Prostate gland (tissue), 2 donors: ENCODE measurements at places on chromosomes 2 and 18.
A peak's percentile ranks its signal among the peaks of the same experiment; 100 is the strongest.

DNA sequence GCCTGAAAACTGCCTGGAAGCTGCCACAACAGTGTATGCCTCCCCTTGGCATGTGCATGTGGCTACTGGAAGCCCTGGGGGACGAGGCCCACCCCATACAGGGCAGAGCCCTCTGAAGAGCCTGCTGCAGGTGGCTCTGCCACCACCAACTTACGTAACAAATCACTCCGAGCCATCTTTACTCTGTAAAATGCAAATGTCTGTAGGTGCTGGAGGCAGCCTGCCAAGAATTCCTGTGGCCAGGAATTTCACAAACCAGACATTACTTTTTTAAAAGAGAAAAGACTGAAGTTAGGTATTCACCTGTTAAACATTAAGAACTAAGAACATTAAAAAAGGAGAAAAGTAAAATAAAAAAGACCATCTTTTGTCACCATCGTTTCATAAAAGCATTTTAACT is 106.3 kb downstream of the GPR39 start:
- DNase-seq, result no peak

DNA sequence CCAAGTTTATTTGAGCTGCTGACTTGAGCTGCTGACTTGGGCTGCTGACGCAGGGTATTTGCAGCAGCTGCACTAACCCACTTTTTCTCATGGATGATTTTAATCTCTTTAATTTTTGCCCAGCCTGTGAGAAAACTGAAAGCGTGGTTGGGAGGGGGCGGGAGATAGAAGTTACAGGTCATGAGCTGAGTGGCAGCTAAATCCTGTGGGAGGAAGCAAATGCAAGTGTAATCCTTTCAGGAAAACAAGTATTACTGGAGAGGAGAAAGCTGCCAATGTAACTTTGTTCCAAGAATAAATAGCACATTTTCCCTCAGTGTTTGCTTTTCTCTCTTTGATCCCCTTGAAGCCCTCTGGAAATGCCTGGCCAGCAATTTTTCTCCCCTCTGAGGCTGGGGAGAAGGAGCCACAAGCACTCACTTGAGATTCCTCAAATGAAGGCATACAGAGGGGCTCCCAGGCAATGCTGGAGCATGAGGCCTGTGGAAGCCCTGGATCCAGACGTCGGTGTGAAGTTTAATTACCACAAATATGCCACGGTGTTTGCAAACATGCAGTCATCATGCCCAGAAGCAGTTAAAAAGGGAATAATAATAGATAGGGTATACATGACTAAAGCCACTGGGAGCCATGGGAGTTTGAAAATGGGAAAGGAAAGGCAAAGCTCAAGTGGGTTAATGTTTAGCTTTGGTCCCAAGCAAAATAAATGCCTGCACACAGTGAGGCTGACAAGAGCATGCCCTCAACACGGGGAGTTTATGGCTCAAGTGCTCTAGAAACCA is 10.4 kb upstream of the EVA1A start:
- no peak for DNase-seq

- no peak for DNase-seq
These were observed 31.7 kb upstream of the ZBTB7C start for GRCh38 chr18:48440924-48441323.

DNA sequence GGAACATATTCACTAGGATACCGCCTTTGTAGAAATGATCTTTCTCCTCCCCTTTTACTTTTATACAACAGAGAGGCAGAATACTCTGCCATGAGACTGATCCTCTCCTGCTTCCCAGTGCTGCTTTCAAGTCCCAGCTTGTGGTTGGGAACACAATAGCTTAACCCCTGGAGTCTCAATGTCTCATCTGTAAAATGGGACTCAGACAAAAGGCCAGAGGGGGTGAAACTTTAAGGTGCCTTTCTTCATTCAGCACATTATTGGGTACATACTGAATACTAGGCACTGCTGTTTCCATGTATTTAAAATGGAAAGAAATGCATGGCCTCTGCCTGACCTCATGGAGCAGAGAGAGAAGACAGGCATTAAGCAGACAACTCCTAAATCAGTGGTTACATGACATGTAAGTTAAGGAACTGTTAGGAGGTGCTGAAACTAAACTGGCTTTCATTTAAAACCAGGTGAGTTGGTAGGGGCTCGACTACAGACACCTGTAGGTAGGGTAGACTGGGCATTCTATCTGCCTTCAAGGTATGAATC is 53.8 kb downstream of the MAP4K4 start:
- no peak for DNase-seq

DNA sequence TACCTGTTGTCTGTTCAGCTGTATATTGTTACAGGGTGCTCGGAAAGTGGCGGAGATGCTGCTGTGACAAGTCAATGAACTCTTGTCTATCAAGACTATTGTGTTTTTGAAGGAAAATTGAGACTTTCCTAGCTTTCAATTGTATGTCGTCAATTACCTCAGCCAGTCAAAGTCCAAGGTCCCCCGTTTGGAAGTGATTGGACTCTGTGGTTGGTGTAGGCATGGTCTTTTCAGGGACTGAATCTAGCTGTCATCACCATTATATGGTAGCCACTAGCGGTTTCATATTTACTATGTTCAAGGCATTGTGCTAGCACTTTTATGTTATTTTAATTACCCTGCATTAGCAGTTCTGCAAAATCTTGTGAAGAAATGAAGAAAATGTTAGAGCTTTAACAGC is 54.9 kb downstream of the XRCC5 start:
- DNase-seq, result no peak

- DNase-seq, result no peak
These were observed 794 bp downstream of the DLX2 start for GRCh38 chr2:172101821-172102390.

GRCh38 chr2:124834331-124834730 is 809.2 kb downstream of the CNTNAP5 start:
- DNase-seq, result no peak

GRCh38 chr2:111698743-111699554 is 185.0 kb downstream of the ANAPC1 start:
- DNase-seq, result peak; percentile 50

DNA sequence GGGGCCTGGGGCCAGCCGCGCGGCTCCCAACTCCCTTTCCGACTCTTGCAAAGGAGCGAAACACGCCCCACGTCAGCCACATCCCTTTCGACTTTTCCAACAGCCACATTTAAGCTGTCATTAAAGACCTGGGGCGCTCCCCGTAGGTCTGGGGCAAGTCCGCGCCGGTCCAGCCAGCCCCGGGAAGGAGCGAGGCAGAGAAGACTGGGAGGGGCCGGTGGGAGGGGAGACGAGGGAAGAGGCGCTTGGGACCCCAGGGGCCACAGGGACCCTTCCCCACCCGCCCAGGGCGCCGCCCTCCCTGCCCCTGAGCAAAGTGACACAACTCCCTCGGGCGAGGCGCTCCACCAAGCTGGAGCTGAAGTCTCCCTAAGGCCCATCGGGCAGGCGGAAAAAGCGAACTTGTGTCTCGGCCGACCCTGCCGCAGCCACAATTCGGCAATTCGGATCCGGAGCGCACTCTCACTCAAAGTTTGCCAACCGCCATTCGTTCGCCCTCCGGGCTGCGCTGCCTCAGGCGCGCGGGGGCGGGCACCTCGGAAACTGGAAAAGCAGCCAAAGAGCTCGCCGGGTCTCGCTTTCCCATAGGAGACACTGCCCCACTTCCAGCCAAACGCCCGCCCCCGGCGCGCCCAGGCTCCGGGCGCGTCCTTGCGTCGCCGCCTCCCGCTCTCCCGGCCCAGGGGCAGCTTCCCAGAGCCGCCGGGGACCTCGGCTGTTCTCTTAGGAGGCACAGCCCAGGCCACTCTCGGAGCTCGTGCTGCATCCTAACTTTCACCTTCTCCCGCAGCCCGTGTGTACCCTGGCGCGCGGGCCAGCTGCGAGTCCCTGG is 1.1 kb upstream of the KCTD1 start:
- DNase-seq, result peak; percentile 67

- DNase-seq, result no peak
These were observed 822 bp downstream of the SLC35F6 start for GRCh38 chr2:26764906-26765305.

DNA sequence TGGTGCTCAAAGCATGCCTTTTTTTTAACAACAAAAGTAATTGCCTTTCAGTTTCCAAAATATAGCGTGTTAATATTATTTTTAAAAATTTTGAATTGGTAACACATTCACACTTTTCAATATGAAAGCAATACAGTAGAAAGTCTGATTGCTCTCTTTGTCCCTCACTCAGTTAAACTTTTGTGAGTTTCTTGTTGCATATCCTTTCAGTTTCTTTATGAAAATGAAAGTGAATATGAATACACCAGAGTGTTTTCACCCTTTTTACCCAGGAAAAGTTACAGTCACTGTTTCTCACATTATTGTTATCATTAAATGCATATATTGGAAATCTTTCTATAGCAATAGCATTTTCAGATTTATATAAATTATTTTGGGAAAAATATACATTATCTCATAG is 377.4 kb upstream of the CRIM1 start:
- no peak for DNase-seq

- DNase-seq, result no peak
These were observed at the start of gene MSTN for GRCh38 chr2:190062601-190063000. MSTN (minus strand) TSS chr2:190062729; CDS start chr2:190062596, 133 bp downstream.

DNA sequence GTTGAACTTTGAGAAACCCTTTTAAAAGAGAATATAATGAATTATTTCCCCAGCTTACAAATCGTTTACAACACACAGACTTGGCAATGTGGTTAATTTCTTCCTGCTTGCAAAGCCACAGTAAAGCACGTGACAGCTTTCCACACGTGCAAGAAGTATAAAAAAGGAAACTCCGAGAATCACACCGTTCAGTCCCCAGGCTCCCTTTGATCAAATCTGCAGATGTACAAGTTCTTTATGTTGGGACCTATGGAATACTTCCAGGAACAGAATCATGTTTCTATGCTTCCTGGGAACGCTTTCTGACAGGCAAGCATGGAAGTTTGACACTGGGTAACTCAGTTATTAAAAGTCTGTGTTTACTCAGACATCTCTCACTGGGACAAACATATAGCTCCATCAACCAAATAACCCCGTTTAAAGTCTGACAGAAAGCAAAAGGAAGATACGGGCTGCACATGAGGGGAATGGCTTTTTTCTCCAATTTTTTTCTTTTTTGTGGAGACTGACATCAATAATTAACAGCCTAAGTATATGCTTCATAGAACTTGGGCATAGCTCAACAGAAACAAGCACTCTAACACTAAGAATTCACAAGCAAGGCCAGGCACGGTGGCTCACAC is 134.8 kb downstream of the EIPR1 start:
- no peak for DNase-seq

DNA sequence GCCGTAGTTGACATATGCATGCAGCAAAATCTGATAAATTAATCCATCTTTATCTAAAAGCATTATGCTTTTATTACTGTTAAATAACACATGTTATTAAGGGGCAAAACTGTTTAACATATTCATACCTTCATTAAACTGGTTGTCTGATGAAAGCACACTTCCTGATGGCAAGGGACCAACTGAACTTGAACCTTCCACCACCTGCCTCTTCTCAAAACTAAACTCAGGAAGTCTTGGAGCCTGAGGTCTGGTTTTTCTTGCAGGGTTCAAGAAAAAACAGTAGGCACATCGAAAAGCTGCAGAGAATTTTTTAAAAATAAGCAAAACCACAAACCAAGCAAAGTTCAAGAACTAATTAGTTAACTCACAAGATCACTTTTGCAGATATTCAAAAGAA is 64.9 kb downstream of the LNPK start:
- DNase-seq, result no peak

DNA sequence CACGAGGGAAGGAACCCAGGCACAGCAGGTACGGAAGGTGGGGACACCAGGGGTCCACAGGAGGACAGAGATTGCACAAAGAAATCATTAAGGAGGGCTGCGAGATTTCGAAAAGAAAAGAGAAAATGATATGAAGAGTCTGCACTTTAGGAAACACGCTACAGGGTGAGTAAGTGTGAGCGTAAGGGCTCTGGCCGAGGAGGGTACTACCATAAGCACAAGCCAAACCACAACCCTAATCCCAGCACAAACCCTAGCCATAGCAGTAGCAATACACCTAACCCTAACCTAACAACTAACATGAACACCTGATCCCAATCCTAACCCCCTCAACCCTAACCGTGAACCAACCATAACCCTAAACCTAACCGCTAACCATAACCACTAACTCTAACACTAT is 104.0 kb downstream of the ZNF516 start:
- DNase-seq, result no peak

- DNase-seq, result no peak
These were observed 384.1 kb downstream of the ERBB4 start for GRCh38 chr2:212154477-212154878.

DNA sequence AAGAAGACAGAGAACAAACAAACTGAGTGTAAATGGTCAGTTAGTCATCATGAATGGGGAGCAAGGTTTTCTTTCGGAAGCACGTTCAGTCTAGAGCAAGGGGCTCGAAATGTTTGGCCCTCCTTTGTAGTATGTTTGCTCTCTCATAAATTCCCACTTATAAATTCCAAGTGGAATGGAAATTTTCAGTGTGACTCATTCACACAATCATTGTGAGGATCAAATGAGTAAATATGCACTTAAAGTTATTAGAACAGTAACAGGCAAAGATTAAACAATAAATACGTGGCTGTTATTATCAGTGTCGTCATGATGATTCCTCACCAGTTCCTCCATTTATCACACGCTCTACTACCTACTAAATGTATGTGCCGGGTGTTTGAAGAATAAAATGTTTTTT is 10.5 kb downstream of the CNGA3 start:
- DNase-seq, result no peak

DNA sequence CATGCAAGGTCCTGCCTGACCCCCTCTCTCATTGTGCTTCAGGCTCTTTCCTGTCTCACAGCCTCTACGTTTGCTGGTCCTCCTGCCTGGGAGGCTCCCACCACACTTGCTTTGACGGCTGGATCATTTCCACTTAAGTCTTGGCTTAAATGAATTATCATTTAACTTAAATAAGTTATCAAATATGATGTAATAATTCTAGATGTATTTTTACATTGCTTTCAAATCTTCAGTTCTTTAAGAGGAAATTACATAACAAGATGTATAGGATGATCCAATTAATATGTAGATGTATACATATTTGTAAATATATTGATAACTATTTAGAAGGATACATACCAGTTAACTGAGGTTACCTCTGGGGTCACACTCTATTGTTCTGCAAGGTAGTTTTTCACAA is 102.6 kb upstream of the SP3 start:
- no peak for DNase-seq

DNA sequence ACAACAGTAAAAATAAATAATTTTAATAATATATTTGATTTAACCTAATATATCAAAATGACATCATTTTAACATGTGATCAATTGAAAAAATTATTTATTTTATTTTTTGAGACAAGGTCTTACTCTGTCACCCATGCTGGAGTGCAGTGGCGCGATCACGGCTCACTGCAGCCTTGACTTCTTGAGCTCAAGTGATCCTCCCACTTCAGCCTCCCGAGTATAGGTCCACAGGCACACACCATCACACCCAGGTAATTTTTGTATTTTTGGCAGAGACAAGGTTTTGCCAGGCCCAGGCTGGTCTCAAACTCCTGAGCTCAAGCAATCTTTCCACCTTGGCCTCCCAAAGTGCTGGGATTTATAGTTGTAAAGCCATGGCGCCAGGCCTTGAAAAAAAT is 126.7 kb upstream of the COPS8 start:
- no peak for DNase-seq

GRCh38 chr2:203346612-203347011 is 18.4 kb downstream of the ABI2 start:
- no peak for DNase-seq

GRCh38 chr2:143246815-143247744 is 117.9 kb downstream of the ARHGAP15 start:
- DNase-seq, result no peak
